ENCODE measurements at places on chromosomes 1 and 21.

DNA sequence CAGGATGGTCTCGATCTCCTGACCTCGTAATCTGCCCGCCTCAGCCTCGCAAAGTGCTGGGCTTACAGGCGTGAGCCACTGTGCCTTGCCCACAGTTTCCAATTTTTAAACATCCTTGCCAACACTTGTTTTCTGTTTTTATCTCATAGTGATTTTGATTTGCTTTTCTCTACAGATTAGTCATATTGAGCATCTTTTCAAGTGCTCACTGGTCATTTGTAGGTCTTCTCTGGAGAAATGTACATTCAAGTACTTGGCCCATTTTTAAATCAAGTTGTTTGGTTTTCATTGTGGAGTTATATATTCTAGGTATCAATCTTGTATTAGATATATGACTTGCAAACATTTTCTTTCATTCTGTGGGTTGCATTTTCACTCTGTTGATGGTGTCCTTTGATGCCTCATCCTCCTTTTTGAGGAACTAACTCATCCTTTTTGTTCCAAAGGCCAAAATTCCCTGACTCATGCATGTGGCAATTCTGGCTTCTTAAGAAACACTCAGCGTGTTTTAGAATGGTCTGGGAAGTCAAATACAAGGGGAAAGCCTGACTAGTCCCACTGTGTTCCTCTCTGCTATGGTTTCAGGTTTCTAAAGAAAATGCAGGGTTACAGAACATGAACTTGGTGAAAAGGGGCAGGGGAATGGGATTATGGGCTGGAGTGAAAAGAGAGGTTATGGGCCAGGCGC lies 37.3 kb downstream of the PTAFR start:
- no peak for DNase-seq

DNA sequence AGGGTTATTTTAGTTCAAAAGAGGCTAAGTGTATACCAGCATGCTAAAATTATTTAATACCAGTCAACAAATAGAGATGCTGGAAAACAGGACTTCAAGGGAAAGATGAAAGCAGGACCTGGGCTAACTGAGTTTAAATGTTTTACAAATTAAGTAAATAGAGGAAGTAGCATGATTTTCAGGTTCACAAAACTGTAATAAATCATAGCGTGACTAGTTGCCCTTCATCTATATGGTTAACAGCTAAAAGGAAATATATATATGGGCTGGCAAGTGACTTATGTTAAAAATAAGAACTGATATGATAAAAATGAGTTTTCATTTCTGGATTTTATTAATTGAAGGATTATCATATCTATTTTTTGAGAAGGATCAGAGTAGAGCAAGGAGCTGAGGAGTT lies 25.6 kb downstream of the DPYD start:
- DNase-seq, result no peak

- DNase-seq, result no peak
Measured at GRCh38 chr21:38639571-38640354, 141.5 kb upstream of the ERG start.

- no peak for DNase-seq
Measured at GRCh38 chr1:118136187-118136941, 48.7 kb downstream of the SPAG17 start.

DNA sequence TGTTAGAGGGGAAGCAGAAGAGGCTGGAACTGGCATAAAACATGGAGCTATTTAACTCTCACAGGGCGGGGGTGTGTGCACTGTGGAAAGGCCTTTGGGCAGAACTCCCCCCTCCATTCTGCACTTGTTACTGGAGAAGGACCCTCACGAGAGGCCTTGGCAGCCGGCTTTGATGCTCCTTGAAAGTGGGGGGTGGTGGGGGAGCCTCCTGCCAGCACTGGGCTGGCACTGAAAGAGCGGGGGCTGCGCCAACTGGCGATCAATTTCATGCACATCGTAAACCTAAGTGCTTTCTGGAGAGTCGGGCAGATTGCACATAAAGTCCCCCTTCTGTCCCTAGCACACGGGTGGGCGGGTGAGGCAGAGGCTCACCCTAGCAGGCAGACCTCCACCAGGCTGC lies 28.9 kb downstream of the FOXO6 start:
- DNase-seq, result no peak

DNA sequence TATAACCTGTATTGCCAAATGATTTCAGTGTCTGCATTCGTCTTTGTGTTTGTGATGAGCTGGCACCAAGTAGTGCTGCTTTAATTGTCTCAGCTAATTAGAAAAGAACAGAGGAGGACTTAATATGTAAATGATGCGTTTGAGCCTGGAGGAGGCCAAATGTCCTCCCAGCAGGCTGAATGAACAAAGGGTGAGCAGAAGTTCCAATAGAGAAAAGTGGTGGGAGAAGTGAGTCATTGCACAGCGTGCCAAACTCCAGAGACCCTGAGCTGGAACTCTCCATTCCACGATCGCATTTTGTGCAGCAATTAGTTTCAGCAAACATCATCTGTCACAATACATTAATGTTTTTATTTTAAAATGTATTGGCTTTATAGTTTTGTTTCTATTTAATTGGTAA lies 17.9 kb downstream of the ETV3L start:
- no peak for DNase-seq

Measured in CD4-positive, alpha-beta T cell treated with Interleukin-10 for 1 hour (primary cell).